ENCODE measurements at places on chromosomes 1 and 21.

GRCh38 chr1:246404078-246404477 lies 103.0 kb downstream of the SMYD3 start:
- no peak for DNase-seq

- DNase-seq: no peak
Observed at GRCh38 chr1:47647327-47647845, 209.5 kb downstream of the FOXD2 start.

GRCh38 chr1:17315542-17316130 lies 7.6 kb downstream of the PADI4 start:
- no peak for DNase-seq

DNA sequence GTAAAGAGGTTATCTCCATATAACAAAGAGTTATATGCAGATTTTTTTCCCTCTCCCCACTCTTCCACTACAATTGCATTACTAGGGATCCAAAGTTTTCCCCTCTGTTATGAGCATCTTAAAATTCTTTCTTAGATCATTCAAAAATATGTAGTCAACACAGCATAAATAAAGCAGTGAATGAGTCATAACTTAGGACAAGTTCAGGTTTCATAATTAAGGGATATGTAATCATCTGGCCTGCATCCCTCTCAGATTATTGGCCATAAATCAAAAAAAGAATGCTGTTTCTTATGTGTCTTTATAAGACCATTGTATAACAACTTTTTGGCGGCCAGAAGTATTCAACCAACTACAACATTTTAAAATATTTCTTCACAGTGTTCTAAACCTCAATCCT lies 1526.1 kb downstream of the KCNT2 start:
- DNase-seq: no peak

DNA sequence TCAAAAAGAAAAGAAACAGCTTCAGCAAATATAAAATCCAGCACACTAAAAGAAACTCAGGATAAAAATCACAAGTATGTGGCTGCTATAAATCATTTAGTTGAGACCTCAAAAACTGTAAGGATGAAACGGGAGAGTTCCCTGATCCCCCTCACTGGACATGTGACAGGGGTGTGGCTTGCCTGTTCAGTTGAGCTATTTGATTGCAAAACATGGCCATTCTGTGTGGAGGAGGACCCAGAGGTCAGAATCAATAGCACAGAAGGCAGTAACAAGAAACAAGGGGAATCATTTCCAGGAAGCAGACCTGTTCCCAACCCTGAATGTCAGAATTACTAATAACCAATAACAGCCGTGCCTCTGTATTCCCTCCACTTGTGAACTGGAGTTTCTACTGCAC lies 27.9 kb downstream of the RBM11 start:
- DNase-seq: no peak

- no peak for DNase-seq
Observed at GRCh38 chr1:117638759-117639158, 32.9 kb downstream of the TENT5C start.

- DNase-seq: peak; percentile 56
Observed at GRCh38 chr1:183841950-183842794, 37.3 kb downstream of the RGL1 start.

DNA sequence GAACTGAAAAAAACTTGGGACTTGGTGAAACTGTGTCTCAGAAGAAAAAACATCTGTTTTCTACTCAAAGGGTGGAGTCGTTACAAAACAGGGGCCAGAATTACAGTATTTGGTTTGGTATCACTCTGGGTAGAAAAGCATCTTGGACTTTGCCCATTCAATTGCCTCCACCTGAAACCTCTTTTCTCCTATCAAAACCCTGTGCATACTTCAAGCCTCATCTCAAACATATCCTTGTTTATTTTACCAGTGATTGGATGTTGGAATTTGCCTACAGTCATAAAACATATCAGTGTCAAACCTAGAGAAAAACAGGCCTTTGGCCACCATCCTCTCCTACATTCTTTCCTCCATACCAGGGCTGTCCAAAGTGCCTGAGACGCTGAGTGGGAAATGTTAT lies 281.5 kb downstream of the PLPP3 start:
- no peak for DNase-seq

Data from left renal pelvis (tissue), 4 donors.